ENCODE measurements at places on chromosomes 13 and 19. TPM values are rescaled to one million over a fixed set of nuclear protein-coding genes. Genes with fewer than 3 reads are reported as not detected.
A peak's percentile ranks its signal among the peaks of the same experiment; 100 is the strongest.

GRCh38 chr19:56108447-56109195 is 12.5 kb downstream of the ZNF787 start:
- peak; percentile 74 for DNase-seq

- DNase-seq, result no peak
These were observed at the start of gene NKPD1 for GRCh38 chr19:45160870-45161737. NKPD1 (minus strand) TSS chr19:45160982; CDS start chr19:45160150, 832 bp downstream.

GRCh38 chr13:44617648-44618047 is 41.5 kb upstream of the TSC22D1 start:
- DNase-seq, result no peak

- peak; percentile 81 for DNase-seq
These were observed 7.9 kb downstream of the MLLT1 start for GRCh38 chr19:6271721-6272410.

- DNase-seq, result no peak
These were observed 105.5 kb downstream of the KDM4B start for GRCh38 chr19:5074407-5074806.

GRCh38 chr13:87497426-87497825 is 173.7 kb upstream of the SLITRK5 start:
- DNase-seq, result no peak

GRCh38 chr13:25912961-25913360 is 138.9 kb downstream of the SHISA2 start:
- DNase-seq, result peak; percentile 50

DNA sequence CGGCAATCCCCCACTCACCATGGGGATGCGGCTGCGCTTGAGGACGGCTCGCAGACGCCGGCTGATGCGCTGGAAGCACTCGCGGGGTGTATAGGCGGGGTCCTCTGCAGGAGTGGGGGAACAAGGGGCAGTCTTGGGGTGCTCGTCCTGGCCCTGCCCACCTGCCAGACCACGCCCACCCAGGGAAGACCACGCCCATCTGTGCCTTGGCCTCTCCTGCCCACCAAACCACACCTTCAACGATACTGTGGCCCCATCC is 6.7 kb downstream of the RNU6-9 start:
- no peak for DNase-seq

DNA sequence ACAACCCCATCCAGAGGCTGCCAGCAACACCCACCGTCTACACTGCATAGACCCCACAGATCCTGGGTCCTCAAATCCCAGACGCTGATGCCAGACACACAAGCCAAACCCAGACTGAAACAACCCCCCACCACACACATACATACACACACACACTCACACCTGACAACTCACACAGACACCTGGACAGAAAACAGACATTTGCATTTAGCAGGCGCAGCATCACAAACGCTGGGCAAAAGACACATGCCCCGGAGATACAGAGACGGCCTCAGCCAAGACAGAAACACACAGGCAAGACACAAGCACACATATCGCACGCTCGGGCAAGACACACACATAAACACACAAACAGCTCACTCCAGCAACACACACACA is 1.3 kb downstream of the BBC3 start:
- DNase-seq, result no peak

- peak; percentile 96 for DNase-seq
These were observed 91.1 kb downstream of the RNASEH2B start for GRCh38 chr13:51000571-51001260.

DNA sequence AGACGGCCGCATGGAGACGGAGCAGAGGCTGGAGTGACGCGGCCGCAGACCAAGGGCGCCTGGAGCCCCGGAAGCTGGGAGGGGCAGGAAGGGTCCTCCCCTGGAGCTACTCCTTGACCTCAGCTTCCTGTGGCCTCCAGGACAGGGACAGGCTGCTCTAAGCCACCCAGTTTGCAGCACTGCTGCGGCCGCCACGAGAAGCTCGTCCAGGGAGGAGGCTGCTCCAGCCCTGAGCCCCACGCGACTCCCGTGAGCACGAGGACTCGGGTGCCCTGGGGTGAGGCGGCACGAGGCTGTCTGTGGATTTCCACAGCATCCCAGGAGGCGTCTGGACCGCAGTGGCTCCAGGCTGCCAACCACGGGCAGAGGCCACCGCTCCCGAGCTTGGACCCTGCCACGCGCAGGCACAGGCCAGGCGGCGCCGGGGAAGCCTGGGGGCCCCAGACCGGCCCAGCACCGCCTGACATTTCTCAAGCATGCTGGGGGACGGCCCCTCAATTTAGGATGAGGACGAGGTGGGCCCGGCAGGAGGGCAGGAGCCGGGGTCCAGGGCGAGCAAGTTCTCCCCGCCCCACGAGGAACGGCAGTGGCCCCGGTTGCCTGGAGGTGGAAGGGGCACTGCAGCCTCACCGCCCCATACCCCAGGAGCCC is 10.7 kb downstream of the SBNO2 start:
- no peak for DNase-seq

GRCh38 chr13:99970651-99971575 is 654 bp downstream of the ZIC5 start:
- no peak for DNase-seq

GRCh38 chr19:5059213-5059574 is 90.3 kb downstream of the KDM4B start:
- no peak for DNase-seq

DNA sequence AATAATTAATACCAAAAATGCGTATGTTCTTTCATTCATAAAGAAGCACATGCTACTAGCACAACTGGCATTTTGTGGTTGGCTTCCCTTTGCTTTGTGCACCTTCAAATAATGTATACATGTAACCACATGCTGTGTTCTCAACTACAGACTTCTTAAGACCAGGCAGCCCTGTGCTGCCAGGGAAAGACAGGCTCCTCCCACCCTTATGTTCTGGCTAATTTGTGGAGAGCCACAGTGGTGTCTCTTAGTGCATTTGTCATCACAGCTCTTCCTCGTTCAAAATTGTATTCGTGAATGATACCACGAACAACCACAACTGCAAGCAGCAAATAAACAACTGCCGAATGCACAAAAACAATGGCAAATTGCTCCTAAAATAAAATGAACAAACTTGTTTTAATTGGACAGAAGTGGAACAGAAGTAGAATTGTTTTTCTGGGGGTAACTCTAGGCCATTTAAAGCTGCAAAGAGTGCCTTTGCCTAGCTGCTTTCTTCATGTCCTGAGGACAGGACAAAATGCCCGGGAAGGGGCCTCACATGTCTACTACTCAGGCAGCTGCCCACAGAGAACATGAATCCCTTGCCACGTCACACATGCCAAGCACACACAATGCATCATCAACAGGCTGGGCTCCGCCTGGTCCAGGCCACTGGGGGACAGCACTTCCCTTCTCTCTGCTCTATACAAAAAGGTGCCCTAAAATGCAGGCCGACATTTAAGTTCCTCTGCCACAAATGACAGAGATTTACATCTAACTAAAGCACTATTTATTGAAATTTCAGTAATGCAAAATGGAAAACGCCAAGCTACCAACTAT is 21.7 kb downstream of the IRS2 start:
- no peak for DNase-seq

- no peak for DNase-seq
These were observed 879 bp upstream of the COX7A1 start for GRCh38 chr19:36153126-36153525.

GRCh38 chr19:4057931-4058692 is 8.6 kb downstream of the ZBTB7A start:
- DNase-seq, result peak; percentile 64

GRCh38 chr13:19586904-19587634 is 25.7 kb upstream of the TPTE2 start:
- DNase-seq, result peak; percentile 8

- DNase-seq, result no peak
These were observed 154.1 kb downstream of the OLFM4 start for GRCh38 chr13:53182724-53183123.

DNA sequence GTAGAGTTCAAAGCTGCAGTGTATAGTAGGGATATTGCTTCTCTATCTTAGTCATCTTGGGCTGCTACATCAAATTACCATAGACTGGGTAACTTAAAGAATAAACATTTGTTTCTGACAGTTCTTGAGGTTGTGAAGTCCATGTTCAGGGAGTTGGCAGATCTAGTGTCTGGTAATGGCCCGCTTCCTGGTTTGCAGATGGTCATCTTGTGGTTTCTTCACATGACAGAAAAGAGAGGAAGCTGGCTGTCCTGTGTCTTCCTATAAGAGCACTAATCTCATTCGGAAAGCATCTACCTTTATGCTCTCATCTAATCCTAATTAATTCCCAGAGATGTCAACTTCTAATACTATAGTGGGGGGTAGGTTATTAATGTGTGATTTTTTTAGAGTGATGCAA is 6.2 kb downstream of the ZNF763 start:
- no peak for DNase-seq

DNA sequence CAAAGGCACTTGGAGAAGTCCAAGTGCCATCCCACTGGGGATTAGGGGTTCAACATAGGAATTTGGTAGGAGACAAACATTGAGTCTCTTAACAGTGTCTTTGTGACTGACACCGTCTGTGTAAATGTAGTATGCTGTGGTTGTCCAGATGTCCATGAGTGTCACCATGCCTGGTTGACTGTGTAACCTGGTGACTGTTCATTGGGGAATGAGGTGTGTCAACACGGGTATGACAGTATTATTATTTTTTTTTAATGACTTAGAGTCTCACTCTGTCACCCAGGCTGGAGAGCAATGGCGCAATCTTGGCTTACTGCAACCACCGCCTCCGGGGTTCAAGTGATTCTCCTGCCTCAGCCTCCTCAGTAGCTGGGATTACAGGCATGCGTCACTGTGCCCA is 16.2 kb downstream of the PKN1 start:
- DNase-seq, result no peak

CKM gene
- polyA plus RNA-seq, result 3,670 TPM

CTXN1 gene
- 2.7 TPM for polyA plus RNA-seq

FBXO17 gene
- polyA plus RNA-seq, result 28.6 TPM

TIMM44 gene
- polyA plus RNA-seq, result 59.5 TPM

BCL3 gene
- polyA plus RNA-seq, result 13.7 TPM

RLN3 gene
- not detected for polyA plus RNA-seq

FPR3 gene
- 0.29 TPM for polyA plus RNA-seq

LHFPL6 gene
- polyA plus RNA-seq, result 74.9 TPM

BCL2L12 gene
- polyA plus RNA-seq, result 29.7 TPM

Data from muscle of leg (tissue), 16 donors.